Activated CD4-positive, alpha-beta T cell treated with anti-CD3 and anti-CD28 coated beads, Interleukin-2, amount 50 U/mL, for 48 hours (primary cell): ENCODE measurements at places on chromosomes 4 and X.

DNA sequence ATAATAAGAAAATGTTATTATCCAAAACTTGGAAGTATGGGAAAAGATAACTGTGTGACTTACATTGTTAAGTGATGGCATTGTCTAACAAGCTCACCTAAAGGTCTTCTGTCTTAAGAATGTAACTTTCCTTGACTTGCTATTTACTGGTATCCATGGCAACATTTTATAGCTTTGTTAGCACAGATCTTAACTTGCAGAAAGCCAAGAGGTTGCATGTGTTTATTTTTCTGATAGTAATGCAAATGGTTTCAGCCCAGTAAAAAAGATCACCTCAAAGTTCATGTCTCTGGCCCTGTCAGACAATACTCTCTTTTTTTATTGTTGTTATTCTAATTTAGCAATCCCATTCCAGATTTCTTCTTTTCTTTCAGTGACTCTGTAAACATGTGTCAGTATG is 425.3 kb downstream of the SPRY1 start:
- no peak for DNase-seq

- peak; percentile 13 for DNase-seq
Measured at GRCh38 chr4:8594097-8595038, 1.8 kb downstream of the CPZ start.

- no peak for DNase-seq
Measured at GRCh38 chrX:54166915-54167314, 16.1 kb downstream of the FAM120C start.

GRCh38 chr4:155879767-155880166 is 13.7 kb upstream of the ASIC5 start:
- DNase-seq: no peak

GRCh38 chr4:112673686-112674085 is 36.7 kb downstream of the LARP7 start:
- DNase-seq: no peak

DNA sequence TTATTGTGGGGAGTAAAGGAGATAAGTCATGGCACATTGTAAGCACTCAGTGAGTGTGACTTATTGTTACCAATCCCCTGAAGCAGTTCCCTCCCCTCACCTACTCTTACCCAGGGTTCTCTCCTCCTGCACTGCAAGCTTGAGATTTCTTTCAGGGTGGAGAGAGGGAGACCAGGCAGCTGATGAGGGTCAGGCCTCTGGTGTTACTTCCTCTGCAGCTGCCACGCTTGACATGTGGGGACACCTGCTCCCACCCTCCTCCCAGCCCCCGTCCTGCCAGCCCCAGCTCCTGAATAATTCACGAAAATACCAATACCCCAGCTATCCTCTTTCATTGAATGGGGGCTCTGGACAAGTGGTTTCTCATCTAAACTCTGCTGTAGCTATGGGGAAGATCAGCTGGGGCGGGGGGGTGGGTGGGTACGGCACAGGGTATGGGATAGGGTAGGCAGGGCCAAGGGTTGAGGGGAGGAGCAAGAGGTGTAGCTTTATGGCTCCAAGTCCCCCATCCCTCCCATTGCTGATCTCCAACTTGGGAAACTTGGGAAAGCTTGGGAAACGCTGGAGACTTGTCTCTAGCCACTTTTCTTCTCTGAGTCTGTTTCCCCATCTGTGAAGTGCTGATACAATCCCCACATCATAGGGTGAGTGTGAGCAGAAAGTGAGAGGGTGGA is 148.5 kb upstream of the PJA1 start:
- no peak for DNase-seq

DNA sequence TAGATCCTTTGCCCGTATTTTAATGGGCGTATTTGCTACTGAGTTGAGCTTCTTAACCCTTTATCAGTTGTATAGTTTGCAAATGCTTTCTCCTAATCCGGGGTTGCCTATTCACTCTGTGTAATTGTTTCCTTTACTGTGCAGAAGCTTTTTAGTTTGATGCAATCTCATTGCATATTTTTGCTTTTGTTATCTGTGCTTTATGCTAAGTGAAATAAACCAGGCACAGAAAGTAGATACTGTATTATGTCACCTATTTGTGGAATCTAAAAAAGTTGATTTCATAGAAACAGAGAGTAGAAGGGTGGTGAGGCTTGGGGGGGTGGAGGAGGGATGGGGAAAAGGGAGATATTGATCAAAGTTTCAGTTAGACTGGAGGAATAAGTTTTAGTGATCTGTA is 17.7 kb downstream of the OGT start:
- DNase-seq: no peak

DNA sequence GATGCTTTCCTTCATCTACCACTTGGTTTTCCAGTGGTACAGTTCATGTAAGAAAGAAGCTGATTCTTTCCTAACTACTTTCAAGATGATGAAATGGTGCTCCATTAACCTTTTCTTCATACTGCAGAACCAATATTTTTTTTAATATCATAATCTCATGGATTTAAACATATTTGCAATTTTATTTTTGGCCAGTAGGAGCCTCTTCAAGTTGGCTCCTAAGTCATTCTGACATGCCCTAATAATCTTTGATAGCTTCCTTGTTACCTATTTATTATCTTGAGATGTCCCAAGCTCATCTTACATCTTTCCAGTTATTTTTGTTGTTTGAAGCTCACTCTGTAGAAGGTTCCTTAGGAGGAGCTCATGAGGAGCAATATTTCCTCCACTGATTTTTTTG is 170.2 kb downstream of the APBB2 start:
- no peak for DNase-seq

DNA sequence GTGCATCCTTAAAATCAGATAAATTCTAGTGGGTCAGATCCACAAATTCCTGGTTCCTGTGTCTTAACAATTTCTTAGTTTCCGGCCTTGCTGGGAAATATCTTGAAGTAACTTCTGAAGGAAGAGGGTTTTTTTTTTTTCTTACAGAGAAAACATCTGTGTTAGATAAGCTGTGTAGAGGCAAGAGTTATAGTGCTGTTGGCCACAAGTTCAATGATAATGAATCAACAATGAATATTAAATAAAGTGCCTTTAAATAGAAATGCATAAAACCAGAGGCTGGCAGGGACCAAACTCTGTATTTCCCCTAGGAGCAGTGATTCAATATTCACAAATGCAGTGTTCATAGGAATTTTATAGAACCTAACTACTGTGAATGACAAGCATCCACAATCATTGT is 711.9 kb upstream of the ATOH1 start:
- DNase-seq: no peak
